Activated CD8-positive, alpha-beta T cell treated with anti-CD3 and anti-CD28 coated beads, Interleukin-2, amount 10 ng/mL, durations not matched to agents 7 days and 5 days (primary cell): ENCODE measurements at places on chromosomes 3 and 15. TPM values are rescaled to one million over a fixed set of nuclear protein-coding genes. Genes with fewer than 3 reads are reported as not detected.

DNA sequence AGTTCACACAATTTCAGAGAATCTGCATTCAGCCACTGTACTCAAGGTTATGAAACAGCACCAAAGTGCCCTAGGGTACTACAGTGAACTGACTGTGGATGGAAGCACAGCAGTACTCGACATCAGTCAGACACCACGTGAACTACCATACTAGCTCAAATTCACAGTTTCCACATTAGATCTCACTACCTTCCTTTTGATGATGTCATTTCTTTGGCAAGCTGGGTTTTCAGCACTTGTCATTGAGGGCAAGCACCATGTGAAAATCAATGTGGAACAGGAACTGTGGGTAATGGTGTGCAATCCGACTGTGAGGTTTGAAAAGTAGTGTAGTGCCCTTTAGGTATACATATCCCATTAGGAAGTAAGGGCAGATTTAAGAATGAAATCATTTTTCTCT, 110.5 kb upstream of the BFSP2 start:
- no peak for DNase-seq

The RARRES1 gene
- total RNA-seq, result not detected

GRCh38 chr3:103048068-103048722, 613.4 kb downstream of the ZPLD1 start:
- DNase-seq, result no peak

DNA sequence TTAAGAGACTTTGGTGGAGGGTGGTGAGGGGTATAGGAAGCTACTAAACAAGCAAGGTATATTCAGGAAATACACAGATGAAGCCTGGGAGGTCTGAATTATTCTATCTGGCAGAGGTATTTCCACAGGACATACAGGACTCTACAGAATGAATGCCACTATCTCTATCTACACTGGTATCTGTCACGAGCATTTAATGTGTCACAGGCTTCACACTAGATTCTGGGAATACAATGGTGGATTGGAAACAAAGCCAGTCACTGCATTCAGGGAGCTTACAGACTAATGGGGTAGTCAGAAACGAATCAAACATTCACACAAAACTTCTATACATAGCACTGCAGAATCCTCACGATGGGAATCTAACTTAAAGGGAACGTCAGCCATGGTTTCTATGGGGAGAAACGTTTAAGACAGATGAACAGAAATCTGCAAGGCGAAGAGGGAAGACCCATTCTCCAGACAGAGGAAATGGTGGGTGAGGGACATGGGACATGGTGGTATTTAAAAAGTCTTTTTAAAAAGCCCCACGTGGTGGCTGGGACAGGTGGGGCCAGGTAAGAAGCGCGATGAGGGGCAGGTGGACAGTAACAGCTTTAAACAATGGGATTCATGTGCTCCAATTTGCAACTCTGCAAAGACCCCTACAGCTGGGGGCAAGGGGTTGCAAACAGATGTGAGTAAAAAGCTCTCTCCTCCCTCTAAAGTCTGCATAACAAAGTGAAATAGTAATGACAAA, 16.5 kb downstream of the LRIG1 start:
- DNase-seq, result no peak

GRCh38 chr15:94722024-94722636, 490.8 kb downstream of the MCTP2 start:
- no peak for DNase-seq

- DNase-seq, result no peak
Measured at GRCh38 chr15:57440799-57441198, 64.5 kb downstream of the CGNL1 start.

GRCh38 chr3:177681156-177681555, 483.9 kb upstream of the TBL1XR1 start:
- DNase-seq, result no peak
